ENCODE measurements at places on chromosomes 5 and 9.

DNA sequence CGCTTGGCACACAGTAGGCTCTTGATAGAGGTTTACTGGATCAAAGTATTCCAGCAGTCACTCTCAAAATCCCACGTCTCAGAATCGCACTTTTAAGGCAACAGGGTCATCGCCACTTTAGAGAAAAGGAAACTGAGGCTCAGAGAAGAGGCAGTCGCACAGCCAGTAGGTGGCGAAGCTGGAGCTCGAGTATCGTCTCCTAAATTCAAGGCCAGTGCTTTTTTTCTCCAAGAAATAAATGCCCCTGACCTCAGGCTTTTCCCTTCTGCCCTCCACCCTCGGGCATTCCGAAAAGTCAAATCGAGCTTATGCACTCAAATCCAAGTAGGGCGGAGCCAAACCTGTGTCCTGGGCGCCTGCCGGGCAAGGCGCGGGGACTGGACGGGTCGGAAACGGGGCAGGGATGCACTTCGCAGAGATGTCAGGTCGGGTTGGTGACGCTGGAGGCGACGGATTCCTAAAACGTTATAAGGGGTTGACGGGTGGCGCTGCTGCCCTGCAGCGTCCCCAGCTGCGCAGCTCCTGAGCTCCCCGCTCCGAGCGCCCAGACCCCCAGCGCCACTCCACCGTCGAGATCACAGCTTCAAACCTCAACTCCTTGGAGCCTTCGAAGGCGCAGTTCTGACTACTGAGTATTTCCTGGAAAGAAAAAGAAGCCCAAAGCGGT lies 4.7 kb upstream of the FOXB2 start:
- peak; percentile 47 for DNase-seq

DNA sequence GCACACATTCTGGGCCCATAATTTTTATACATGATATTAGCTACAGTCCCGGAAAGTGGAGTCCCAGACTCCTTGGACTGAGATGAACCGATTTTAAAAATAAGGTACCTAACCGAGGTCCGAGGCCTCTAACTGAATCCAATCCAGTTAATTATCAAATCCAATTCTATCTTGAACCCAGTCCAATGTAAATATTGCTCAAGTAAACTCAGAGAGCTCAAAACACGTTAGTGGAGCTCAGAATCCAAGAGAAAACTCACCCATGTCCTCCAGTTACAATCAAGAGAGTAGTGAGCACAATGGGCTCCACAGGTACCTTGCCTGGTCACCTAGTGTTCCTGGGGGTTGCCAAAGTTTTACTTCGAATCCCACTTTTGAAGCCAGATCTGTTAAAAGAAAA lies 37.9 kb upstream of the DIRAS2 start:
- DNase-seq: no peak

GRCh38 chr5:128228521-128228920 lies 145.0 kb downstream of the SLC12A2 start:
- no peak for DNase-seq

- DNase-seq: no peak
These were observed 8.7 kb downstream of the GRM6 start for GRCh38 chr5:178986326-178986960.

DNA sequence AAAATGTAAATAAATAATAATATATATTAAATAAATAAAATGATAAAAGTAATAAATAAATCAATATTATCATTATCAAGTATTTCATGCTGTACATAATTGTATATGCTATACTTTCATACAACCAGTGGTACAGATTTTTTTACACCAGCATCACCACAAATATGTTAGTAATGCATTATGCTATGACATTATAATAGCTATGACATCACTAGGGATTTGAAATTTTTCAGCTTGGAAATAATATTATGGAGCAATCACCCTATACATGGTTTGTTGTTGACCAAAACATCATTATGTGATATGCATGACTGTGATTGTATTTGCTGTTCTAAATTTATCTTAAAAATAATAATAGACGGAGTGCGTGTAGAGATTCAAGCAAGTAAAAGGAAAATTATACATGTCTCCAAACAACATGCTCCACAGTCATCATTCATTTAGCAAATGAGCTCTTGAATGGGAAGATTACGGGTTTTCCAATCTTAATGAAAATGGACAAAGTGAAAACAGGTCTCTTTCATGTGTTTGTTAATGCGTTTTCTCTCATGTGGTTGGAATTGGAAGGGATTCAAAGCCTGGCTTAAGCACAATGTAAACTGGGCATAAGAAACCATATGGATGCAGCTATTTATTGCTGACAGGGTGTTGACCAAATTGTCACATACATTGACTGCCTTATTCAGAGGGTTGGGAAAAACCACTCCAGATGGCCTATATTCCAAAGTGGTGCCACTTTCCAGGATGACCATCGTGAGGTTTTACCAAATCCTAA lies 643.0 kb upstream of the RGMB start:
- DNase-seq: no peak

GRCh38 chr5:132491368-132492364 lies 1.1 kb upstream of the IRF1 start:
- DNase-seq: no peak

- no peak for DNase-seq
These were observed 172.0 kb downstream of the NNT start for GRCh38 chr5:43774881-43775399.

- DNase-seq: no peak
These were observed 141.1 kb downstream of the ENTREP1 start for GRCh38 chr9:69466151-69466550.

DNA sequence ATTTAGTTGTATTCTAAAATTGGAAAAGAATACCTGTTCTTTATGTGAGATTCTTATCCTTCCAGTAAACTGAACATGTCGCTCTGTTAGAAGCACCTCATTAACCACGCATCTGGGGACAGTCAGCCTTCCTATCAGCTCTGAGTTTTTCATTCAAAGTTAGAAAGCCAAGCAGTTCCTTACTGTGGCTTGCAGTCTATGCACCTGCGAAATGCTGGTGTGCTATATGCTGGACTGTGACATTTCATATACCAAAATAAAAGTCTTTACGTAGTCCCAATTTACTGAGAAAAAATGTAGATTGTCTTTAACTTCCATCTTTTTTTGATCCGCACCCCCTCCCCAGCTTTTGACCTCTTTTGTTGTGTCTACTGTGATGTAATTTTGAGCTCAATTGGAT lies 4.3 kb downstream of the ANP32B start:
- DNase-seq: no peak

DNA sequence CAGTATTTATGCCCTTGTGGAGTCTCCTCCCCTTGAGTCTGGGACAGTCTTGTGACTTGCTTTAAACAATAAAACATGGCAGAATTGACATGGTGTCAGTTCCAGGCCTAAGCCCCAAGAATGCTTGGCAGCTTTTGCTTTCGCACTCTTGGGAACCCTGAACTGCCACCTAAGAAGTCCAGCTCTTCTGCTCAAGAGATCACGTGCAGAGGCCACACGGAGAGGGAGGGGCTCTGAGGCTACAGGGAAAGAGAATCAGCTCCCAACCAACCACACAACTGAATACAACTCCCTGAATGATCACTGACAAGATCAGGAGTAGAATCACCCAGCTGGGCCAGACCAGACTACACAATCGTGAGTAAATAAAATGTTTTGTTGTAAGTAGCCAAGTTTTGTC lies 97.6 kb downstream of the MED27 start:
- DNase-seq: no peak

DNA sequence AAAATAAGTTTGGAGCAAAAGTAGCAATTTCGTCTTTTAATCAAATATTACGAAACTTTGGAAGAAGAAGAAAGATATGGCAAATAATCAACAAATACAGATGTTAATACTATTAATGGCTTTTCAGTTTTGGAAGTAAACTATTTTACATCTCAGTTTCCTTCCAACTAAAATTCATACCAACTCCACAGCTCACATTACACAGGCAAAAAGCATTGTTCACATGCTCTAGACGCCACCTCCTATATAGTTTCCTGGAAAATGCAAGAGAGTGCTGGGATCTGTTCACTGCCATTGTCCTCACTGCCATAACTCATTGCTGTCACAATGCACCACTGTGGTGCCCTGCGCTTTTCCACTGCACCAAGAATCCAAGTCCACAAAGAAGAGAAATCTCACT lies 149.0 kb upstream of the FTMT start:
- DNase-seq: no peak

DNA sequence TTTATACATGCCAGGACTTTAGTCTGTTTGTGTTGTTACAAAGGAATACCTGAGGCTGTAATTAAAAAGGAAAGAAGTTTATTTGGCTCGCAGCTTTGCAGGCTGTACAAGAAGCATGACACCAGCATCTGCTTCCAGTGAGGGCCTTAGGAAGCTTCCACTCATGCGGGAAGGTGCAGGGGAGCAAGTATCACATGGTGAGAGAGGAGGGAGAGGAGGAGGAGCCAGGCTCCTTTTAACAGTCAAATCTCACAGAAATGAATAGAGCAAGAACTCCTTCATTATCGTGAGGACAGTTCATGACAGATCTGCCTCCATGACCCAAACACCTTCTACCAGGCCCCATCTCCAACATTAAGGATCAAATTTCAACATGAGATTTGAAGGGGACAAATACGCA lies 18.7 kb upstream of the C5orf46 start:
- no peak for DNase-seq

- DNase-seq: no peak
These were observed 41.6 kb upstream of the POMT1 start for GRCh38 chr9:131461166-131461565.

DNA sequence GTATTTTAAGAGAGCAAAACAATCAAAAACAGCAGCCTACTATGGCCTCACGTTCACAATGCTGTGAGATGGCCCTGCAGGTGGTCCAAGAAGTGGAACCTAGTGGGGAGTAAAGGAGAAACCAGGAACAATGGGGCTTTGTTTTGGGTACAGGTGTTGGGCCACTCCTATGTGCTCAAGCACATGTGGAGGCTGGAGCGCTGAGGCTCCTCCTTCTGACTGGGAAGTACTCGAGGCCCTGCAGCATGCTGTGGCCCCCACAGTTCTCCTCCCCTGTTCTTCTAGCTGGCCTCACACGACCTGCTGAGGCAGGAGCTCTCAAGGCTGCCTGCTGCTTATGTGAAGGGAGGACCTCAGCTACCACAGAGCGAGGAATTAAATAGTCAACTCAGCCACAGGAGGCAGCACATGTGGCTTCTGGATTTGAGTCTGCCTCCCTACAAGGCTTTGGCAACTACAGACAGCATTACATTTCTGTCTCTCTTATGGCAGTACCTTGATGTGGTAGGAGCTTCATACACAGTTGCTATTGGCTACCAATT lies 482.3 kb downstream of the SPOCK1 start:
- DNase-seq: peak; percentile 83

DNA sequence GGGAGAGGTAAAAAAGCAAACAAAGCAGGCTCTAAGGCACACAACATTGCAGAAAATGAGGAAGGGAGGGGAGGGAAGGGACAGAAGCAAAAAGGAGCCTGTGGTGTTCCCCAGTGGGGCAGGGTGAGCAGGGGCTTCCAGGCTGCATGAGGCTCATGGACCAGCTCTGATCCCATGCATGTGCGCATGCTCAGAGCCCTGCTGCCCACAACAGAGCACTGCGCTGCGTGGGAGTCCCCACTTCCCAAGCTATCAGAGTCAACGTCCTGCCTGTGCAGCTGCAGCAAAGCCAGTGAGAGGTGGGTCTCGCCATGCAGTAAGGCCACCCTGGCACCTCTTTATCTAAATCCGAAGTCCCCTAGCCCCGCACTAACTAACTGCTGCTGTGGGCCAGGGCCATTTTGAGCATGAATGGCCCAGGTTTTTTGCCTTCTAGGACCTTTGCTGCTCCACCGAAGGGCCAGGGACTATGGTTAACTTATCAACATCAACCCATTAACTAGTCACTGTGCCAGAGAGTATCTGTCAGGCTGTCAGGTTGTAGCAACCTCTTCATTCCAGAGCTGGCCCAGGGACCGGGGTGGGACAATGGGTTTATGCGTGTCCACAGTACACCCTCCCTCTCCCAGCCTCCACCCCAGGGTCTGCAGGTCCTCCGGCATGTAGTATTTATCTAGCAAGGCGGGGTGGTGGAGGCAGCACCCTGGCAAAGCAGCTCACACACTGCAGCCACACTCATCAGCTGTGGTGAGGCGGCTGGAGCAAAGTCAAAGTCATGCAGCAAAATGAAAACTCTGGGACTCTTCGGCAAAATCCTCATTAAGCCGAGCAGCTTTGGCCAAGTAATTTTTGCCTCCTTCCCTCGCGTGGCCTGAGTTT lies 123.6 kb downstream of the SAXO1 start:
- DNase-seq: no peak

DNA sequence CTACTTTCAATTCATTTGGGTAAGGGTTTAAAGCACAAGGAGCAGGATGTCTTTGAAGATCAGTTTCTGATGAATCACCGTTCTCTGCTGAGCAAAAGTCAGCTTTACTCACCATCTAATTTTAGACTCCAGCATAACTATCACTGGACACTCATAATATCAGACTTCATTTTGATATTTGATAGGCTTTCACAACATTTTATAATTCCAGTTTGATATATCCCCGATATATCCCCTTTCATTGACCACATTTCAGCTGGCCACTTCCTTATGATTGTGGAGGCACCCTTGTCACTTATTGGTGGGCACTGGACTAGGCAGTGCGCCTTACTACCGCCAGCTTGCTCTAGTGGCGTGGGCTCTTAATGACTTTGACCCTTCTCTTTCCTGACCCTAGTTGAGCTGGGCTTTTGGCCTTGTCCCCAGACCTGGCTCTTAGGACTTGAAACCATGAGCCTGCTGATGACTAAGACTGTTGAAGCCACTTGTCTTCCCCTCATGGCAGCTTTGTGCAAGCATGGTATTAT lies 46.8 kb downstream of the CYSTM1 start:
- DNase-seq: no peak

DNA sequence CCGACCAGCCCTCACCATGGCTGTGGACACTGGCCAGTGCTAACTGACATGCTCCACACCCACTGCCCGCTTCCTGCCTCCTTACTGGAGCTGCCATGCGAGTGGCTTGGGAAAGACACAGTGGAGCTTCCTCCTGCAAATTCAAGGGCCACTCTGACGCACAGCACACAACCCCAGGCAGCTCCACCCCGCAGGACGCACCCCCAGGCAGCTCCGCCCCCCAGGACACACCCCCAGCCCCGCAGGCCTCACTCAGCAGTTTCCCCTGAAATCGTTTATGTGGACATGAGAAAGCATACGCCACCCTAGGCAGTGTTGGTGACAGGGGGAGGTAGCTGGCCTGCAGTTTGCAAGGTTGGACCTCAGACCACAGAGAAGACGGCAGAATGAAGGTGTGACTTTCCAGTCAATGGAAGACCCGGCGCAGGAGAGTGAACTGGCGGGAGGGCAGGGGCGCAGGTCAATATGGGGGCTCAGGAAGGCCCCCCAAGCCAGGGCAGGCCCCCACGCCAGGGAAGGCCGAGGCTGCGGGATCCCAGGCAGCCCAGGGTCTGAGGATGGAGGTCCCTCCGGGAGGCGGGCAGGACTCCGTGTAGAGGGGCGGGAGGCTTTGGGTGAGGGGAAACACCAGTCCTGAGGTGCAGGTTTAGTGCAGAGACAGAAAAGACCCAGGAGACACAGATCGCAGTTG lies 21.6 kb downstream of the LPCAT1 start:
- peak; percentile 20 for DNase-seq

- DNase-seq: no peak
These were observed 49.6 kb upstream of the LMX1B start for GRCh38 chr9:126564128-126564527.

DNA sequence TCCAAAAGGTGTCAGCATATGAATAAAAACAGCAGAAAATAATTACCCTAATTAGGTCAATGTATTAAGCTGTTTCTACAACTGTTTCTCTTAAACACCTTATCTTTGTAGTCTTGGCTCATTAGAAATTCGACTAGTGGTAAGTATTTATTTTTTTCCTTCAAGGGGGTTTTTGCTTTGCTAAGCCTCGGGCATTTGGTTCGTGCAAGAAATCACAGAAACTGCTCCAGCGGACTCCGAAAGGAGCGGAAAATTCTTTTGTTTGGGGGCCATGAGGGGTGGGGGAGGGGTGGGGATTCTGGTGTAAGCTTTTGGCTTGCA lies 757 bp downstream of the ZBED3 start:
- DNase-seq: peak; percentile 42

Measured in NCI-H345 (cell line).